ENCODE measurements at places on chromosomes 4 and X. TPM values are rescaled to one million over a fixed set of nuclear protein-coding genes. Genes with fewer than 3 reads are reported as not detected.

The CTAG1A gene
- not detected for total RNA-seq

The MAGEA11 gene
- not detected for total RNA-seq

The EGFL6 gene
- not detected for total RNA-seq

The CAPN6 gene
- 1.1 TPM for total RNA-seq

DNA sequence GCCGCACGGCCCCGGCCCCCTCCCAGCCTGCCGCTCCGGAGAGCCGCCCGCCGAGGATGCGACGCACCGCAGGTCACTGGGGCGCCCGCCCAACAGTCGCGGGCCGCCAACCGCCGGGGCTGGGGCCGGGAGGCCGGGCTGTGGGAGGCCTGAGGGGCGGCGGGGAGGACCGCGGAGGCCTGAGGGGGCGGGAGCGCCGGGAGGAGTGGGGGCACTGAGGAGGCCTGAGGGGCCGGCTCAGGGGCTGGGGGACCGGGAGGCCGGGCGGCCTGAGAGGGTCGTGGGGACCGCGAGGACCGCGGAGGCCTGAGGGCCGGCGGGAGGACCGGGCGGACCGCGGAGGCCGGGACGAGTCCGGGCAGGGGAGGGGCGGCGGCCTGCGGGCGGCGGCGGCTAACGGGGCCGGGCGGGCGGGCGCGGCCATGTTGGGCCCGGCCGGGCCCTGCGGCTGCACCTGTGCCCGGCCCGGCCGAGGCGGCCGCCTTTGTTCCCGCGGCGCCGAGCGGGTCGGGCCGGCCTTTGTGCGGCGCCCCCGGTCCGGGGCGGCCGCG, 353 bp downstream of the NSD2 start:
- peak; percentile 35 for DNase-seq

DNA sequence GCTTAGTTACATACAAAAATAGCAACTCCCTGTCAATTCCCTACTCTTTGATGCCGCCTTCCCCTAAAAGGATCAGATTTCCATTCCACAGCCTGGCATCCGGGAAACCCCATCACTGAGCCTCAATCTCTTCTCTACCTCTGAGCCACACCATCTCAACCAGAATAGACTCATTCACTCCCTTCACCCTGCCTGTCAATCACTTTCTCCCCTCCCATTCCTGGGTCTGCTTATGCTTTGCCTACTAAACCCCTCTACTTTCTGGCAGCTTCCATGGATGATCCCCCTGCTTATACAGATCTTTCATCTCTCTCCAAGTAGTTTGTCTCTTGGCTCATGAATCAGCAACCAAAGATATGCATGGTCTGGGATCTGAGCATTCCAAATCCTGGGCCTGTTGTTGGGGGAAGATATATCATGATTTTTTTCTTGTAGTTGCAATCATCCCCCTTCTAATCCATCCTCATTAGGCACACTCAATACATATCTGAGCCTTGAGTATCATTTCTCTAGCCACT, 2.6 kb downstream of the AMER1 start:
- DNase-seq, result no peak

DNA sequence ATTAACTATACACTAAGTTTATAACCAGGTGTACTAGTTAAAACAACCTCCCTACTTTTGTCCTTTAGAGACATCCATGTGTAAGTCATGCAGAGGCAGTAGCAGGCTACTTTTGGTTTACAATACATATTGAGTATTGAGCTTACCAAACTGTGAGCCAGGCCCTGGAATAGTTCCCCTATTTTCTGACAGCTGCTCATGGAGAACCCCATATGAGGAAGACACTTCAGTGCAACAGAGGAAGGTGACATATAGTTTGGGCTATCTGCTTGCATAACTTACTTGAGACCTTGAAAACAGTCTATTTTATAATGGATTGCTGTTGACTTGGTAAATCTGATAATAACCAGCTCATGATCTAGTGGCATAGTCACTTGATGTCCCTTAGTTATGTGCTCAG, 190.5 kb downstream of the SH3BGRL start:
- no peak for DNase-seq

DNA sequence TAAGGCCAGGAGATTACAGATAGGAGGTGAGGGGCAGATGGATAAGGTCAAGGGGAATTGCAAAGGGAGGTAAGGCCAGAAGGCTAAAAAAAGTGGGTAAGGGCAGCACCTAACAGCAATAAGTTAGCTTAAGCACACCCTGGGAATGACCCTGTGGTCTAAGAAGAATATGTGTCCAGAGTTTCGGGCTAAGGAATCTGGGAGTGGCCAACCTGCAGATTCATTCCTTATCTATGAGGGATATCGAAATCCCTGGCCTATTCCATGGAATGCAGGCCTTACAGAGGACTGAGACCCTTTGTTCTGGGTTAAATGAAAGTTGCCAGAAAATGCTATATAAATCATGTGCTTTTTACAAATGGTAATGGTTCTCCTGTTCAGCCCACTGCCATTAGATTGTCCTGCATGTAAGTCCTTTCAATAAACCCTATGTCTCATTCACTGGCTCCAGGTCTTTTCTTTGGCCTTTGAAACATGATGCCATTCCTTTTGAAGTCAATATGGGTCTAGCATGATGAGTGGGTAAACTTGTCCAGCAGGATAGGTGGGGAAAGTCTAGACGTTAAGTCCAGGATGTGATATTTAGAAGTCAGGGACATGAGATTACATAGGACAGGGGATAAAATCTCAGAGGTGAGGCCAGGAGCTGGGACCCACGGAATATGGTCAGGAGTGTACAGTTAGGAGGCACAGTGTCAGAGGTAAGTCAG, 226.2 kb downstream of the TACR3 start:
- DNase-seq, result no peak

DNA sequence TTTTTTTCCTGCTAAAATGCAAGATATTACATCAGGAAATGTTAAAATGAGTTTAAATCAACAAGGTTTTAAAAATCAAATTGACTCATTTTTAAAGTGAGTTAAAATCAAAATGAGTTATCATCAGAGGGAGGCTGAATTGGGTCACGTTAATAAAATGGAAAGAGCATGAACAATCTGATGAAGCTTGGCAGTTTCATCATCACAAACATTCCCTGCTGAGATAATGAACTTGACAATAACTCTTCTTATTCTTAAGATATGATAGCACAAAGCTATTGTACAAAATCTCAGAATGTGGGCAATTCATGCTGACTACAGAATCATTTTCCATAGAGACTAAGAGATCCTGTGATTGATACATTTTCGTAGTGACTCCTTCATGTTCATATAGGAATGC, 1086.7 kb downstream of the STIM2 start:
- DNase-seq, result no peak

DNA sequence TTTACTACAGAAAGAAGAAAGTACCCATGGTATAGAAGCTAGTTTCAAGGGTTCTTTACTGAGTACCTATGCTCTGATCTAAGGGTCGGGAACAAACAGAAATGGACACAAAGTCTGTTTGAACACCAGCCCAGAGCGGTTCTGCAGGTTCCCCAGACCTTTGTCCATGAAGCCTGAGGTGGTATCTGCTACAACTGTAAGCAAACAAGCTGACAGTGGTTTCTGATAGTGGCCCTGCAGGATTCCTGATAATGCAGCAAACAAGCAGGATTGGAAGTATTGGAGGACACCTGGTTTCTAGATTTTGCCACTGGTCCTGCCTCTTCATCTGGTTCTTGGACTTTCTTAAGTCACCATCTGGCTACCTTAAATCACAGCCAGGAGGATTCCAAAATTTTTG, 23.7 kb downstream of the SMPX start:
- no peak for DNase-seq

DNA sequence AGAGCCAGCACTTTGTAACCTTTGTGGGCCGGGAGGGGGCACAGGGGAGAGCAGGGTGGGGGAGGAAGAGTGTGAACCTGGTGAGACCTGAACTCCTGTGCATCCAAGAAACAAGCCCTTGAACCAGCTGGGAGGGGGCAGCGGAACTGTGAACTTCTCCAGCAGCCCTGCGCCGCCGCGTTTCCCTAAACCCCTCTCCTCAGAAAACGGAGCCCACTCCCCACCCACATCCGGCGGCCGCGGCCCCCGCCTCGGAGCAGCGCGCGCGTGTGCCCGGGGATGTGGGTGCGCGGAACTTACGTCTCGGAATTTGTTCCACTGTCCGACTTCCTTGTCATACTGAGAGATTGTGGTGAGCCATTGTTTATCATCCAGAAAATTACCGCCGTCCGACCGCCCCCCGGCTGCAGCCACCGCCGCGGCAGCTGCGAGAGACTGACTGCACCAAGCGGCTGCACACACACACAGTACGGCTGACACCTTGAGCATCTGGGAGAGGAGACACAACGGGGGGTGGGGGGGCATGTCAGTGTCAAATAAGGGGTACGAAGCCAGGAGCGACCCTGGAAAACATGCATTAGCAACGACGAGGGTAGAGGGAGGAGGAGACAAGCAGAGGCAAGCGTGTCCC, 494 bp downstream of the SPOCK3 start:
- DNase-seq, result no peak

GRCh38 chr4:105022811-105023667, 123.6 kb upstream of the TET2 start:
- DNase-seq, result no peak

GRCh38 chr4:114146947-114147618, 167.6 kb upstream of the ARSJ start:
- DNase-seq, result no peak

- no peak for DNase-seq
These were observed 10.4 kb downstream of the OGT start for GRCh38 chrX:71543316-71543715.

DNA sequence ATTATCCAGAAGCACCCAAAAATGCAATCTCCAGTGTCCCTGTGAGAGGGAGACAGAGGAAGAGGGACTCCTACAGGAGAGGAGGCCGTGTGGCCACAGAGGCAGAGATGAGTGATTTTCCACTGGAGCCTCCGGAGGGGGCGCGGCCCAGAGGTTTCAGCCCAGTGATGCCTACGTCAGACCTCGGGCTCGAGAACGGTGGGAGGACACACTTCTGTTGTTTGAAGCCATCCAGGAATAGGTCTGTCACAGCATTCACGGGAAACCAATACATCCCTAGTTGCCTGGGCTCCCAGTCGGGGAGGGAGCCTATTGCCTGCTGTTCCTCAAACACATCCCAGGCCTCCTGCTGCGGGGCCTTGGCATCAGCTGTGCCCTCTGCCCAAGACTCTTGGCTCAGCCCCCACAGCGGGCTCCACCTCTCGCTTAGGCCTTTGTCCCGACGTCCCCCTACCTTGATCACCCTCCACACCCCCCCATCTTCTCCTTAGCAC, 39.2 kb upstream of the HMX1 start:
- DNase-seq, result no peak

DNA sequence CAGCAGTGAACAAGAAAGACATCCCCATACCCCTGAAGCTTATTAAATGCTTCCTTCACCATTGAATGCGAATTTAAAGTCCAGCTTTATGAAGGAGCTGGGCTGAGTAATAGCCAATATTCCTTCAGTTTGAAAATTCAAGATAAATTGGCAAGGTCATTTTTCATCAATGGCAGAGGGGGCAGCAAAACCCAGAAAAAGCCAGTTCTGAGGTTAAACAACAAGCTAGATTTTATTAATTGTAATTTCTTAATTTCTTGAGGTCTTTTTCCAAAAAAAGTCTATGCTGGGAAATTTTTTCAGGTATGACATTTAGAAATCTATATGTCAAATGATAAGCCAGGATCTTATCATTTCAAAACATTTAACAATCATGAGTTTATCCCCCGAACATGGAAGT, 808.9 kb downstream of the RPA4 start:
- no peak for DNase-seq

DNA sequence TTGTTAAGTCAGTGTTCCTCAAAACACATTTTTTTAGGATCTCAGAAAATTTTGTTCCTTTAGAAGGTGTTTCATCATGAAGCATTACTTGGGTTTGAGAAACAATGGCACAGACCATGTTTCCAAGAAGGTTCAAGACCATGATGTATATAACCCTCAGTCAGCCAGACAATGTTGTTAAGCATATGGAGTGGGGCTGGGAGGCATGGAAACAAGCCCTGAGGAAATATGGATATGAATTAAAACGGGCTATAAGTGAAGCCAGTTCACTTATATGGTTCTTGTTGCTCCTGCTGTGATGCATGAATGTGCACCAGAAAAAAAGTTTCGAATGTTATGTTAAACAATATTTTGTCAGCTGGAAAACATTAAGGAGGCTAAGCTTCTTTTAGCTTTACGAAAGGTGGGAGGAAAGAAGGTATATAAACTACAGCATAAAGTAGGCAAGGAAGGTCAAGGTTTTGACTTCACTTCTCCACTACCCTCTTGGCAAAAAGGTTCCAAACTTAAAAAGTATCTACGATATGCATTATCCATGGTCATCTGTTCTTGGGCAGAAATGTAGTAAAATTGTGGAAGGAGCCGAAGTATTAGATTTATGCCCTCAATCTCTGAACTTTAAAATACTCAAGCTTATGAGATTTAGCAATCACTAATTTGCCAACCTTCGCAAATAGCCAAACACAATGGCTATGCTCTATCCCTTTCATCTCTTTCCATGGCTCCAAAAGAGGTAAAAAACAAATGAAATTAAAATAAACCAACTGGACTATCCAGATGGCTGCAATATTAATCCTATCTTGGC, 277.3 kb downstream of the CHIC1 start:
- no peak for DNase-seq

- no peak for DNase-seq
These were observed 534.4 kb downstream of the MID1IP1 start for GRCh38 chrX:39335513-39336235.

DNA sequence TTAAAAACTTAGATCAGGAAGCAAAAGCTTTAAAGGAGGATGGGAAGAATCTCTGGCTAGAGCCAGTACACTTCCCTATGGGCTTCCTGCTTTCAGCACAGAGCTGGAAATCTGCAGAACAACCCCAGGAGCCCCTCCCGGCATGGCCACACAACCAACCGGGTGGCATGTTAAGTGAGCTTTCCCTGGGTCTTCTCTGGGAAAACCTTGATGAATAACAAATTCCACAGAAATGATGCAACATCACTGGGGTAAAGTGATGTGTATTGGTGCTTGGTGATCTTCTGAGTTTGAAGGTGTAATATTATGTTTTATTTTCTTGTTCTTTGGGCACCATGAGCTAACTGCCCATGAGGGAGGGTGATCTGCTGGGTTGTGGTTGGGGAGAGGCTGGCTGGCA, 22.1 kb downstream of the NHS start:
- DNase-seq, result no peak

DNA sequence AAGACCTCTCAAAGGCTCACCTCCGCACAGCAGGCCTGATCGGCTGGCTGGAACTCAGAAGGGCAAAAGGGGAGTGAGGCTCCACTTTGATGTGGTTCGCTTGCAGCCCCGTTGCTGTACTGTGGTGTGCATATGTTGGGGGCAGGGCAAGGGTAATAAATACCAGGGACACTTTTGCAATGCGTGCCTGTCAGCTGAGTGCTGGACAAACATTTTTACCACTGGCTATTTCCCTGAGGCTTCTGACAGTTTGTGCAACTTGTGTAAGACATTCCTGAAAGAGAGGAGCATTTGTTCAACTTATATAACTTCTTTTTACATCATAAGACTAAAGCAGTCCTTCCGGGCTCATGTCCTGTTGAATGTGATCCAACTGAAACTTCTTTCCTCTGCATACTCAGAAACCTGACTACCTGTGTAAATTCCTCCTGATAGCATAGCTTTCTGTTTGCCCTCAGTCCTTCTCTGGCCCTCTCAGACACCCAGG, 82.3 kb downstream of the SPRY1 start:
- DNase-seq, result peak; percentile 19
